ENCODE measurements at places on chromosomes 4 and X.
A peak's percentile ranks its signal among the peaks of the same experiment; 100 is the strongest.

DNA sequence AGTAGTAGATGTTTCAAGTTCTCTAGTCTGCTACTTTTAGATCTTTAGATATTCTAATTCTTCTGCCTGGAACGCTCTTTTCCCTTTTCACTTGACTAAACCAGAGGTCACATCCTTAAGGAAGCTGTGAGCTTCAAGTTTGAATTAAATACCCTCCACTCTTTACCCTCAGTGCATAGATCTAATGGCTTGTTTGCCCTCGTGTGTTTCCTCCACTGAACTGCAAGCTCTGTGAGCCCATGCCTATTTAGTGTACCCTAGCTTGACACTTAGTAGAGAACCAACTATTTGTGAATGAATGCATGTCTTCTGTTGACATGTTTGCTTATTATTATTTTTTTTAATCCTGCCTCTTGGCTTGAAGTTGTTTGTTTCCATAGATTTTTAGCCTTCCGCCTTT is 138.3 kb downstream of the PDE5A start:
- no peak for DNase-seq

DNA sequence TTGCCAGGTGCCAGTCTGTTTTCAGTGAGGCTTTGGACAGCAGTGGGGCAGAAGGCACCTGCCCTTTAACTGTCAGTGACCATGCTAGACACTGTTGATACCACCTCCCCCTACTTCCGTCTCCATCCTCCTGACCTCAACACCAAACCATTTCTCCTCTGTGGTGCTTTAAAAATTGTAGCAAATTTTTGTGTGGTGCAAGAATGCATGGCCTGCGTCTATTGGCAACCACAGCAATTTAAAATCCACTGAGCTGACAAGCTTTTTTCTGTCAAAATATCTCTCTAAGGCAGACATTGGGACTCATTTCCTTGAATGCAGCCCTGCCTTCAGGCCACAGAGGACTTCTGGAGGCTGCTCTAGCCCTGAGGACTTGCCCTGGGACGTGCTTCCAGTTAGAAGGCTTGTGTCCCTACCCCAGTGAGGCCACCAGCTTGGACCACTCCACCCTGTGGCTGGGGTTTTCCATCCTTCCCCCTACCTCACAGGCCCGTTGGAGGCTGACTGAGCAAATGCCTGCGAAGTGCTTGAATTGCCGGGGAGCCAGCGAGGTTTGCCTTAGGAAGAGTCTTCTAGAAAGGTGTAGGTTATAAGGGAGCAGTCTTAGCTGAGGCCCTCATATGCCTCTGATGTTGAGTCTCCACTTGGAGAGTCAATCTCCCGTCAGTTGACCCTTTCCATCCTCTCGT is 6.9 kb downstream of the PRRG3 start:
- no peak for DNase-seq

DNA sequence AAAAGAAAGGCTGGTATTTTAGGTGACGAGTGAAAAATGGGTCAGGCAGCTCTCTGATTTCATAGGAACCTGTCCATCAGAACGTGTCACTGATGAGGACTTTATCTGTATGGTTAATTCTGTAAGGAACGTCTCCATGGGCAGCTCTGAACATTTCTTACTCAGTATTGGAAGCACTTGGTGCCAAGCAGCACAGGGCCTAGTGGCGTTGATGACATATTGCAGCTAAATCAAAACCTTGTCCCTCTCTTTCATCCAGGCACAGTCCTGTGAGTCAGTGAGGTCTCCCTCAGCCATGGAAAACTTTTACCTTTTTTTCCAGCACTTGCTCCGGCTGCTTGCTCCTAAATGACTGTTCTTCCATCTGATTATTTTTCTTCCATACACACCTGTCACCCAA is 301.9 kb downstream of the DHX15 start:
- no peak for DNase-seq

DNA sequence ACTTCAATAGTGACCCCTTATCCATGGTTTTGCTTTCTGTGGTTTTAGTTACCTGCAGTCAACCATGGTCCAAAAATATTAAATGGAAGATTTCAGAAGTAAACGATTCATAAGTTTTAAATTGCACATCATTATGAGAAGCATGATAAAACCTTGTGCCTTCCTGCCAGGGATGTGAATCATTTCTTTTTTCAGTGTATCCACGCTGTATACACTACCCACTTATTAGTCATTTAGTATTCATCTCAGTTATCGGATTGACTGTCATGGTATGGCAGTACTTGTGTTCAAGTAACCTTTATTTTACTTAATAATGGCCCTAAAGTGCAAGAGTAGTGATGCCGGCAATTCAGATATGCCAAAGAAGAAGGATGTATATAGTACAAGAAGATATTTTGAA is 37.7 kb upstream of the TASL start:
- no peak for DNase-seq

DNA sequence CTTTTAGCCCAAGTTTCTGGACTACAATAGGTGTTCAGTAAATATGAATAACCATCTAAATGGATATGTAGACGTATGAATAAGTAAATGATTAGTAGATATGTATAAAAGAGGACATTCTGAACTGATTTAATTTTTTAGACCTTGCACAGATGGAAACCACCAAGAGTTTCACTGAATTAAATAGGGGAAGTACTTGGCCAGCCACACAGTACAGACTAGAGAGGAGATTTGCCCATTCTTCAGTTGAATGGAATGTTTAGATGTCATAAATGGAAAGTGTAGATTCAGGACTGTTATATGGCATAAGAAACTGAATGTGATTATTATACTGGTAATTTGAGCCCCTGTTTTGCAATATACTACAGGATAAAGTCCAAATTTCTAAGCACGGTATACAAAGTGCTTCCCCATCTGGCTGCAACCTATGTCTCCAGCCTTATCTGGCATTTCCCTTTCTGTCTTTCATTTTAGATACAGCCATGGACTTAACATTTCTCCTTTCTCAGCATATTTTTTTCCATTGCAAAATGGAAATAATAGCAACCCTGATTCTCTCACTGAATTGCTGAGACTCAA is 137.8 kb upstream of the HS3ST1 start:
- no peak for DNase-seq

DNA sequence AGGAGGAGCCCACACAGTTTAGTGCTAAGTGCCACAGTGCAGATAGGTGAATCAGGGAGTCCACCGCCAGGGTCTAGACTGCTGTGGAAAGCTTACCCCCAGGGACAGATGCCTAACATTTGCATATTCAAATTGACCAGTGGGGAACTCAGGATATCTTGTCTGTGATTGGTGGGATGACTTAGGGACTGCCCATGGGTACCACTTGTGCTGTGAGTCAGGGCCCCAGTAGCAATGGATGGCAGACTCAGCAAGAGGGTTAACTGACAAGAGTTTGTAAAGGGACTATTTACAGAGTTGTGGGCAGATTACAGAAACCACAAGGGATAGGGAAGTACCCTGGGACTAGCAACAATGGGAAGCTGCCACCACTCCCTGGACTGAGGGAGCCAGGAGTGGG is 282.1 kb downstream of the BCOR start:
- no peak for DNase-seq

DNA sequence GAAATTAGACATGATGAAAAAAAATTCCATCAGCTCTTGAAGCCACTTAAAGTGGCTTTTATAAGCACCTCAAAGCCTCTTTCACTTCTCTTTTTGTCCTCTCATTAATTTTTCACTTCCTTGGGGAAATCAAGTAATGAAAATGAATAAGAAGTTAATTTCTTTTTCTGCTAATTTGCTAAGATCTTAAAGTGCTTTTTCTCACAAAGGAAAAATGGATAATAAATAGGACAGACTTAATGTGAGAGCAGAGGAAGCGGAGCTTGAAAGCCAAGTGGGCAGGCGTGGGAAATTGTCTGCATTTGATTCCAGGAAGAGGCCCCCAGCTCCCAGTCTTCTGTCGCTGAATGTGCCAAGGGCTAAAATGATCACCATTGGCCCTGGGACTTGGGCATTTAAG is 28.6 kb downstream of the CDS1 start:
- DNase-seq = no peak

- no peak for DNase-seq
Observed at GRCh38 chrX:455199-455598, 68.5 kb upstream of the PPP2R3B start.

- no peak for DNase-seq
Observed at GRCh38 chr4:128913228-128913627, 103.7 kb downstream of the JADE1 start.

DNA sequence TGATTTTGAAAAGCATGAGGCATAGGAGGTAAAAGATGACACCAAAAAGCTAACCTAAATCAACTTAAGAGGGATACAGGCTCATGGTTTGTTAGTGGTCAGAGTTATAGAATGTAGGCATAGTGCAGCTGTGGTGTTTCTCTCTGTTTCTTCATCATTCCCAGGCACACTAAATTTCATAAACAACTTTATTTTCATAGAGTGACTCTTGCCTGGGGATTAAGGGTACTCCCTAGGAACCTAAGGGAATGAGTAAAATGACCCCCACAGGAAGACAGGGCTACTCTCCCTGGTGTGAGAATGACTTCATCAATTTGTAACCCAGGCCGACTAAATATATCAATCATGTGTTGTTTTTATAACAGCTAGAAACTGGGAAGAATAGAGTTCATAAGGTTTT is 11.1 kb downstream of the FABP2 start:
- no peak for DNase-seq

- DNase-seq = no peak
Observed at GRCh38 chrX:1390621-1391369, 1.1 kb downstream of the SLC25A6 start.

DNA sequence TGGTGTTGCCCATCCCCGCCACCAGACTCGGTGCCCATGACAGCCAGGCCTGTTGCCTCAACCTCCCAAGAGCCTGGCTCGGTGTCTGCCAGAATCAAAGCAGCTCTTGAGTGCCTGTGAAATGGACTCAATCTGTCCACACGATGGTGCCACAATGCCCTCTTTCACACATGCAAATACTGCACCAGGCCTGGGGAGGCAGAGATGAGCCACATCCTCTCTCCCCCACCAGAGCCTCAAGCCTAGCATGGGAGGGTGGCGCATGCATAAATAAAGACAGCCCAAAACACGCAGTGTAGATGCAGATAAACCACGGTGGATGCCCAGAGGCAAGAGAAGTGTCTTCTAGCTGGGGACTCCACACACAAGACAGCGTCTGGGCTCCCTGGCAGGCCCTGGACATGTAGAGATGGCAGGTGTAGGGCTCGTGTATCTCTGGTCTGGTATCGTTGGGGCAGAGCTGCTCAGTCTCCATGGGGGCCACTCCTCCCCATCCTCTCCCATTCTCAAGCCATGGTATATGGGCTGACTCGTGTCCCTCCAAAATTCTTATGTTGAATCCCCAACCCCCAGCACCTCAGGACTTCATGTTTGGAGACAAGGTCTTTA is 65.6 kb downstream of the JAKMIP1 start:
- DNase-seq = peak; percentile 29

DNA sequence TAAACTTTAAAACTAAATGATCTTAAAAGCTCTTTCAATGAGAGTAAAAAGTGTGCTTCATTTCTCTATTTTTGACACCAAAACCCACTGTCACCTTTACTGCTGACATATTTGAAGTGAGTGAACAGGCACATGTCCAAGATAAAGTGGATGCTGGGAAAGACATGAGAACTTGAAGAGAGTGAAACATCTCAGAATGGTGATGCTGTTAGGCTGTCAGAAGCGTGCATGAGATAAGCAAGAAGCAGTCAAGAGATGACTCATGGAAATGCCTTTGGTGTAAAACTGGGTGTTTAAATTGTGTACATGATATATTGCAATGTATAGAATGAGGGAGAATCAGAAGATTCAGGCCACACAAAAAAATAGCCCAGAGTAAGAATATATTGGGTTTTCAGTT is 21.8 kb upstream of the GBA3 start:
- DNase-seq = no peak

- DNase-seq = no peak
Observed at GRCh38 chr4:137432446-137433311, 99.6 kb downstream of the PCDH18 start.

GRCh38 chr4:41072021-41072777 is 142.1 kb downstream of the APBB2 start:
- no peak for DNase-seq

DNA sequence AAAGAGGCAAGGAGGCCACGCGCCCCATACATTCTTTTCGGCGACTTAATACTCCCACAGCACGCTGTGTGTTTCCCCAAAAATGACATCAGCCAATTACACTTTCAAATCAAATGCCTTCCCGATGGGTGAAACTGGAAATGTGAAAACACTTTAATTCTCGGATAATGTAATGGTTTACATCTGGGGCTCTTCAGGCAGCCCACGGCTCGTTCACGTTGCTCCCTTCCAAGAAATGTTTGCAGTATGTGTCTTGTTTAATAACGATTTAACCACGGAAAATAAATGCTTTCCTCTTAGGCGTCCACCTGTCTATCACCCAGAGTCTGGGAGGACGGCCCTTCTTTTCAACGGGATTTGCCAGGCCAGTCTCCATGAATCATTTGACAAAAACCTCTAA is 272.5 kb downstream of the SHOX start:
- DNase-seq = peak; percentile 41

- DNase-seq = no peak
Observed at GRCh38 chrX:13994104-13994503, 35.6 kb downstream of the GEMIN8 start.

DNA sequence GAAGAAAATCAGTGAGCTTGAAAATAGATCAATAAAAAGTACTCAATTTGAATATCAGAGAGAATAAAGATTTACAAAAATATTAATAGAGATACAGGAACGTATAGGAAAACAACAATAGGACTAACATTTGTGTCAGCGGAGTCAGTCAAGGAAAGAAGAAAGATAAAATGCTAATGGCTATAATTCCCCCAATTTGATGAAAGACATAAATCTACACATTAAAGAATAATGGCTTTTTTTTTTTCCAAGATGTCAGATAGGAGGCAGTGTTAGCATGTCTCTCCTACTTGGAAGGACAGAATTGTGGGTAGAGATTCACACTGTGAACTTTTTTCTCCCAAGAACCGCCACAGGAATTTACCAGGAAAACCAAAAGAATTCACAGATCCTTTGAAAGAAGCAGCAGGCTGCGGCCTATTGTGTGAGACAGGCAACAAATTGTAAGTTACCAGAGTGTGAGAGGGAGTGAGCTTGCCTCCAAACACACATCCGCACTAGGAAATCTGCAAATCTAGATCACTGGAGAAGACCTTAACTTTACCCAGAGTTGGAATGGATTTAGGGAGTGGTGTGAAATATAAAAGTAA is 249.9 kb downstream of the PRDM5 start:
- DNase-seq = no peak

- DNase-seq = no peak
Observed at GRCh38 chr4:145868637-145869409, 69.8 kb downstream of the ZNF827 start.

- DNase-seq = no peak
Observed at GRCh38 chr4:7572894-7573293, 138.2 kb upstream of the PSAPL1 start.

GRCh38 chrX:123881330-123881729 is 21.5 kb downstream of the XIAP start:
- no peak for DNase-seq

- no peak for DNase-seq
Observed at GRCh38 chr4:153113061-153113837, 91.0 kb upstream of the TRIM2 start.

DNA sequence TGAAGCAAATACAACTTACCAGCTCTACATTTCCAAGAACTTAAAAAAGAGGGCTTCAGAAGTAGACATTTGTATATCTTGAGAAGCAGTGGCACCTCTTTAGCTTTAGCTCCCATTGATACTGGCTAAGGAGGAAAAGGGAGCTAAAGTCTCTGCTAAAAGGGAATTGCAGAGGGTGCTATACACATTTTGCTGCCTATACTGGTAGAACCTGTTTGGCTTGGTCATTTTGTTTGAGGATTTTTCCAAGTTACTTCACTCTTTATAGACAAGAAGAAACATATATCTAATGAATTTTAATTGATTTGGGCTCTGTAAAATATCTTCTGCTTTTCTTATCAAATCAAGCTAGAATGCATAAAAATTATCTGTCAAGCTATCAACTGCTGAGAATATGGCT is 11.8 kb downstream of the PAPSS1 start:
- DNase-seq = no peak

All from stimulated activated effector memory CD8-positive, alpha-beta T cell treated with anti-CD3 and anti-CD28 coated beads, Interleukin-12 subunit alpha, Interleukin-12 subunit beta, amount 100 ng/mL, for 72 hours (primary cell).